Stimulated activated CD4-positive, alpha-beta T cell treated with anti-CD3 and anti-CD28 coated beads, Interleukin-1b, Interleukin-23, amount 100 ng/mL, for 1 hour (primary cell): ENCODE measurements at places on chromosomes 1 and 21.

- no peak for DNase-seq
Observed at GRCh38 chr1:59136541-59137275, 160.2 kb upstream of the FGGY start.

- DNase-seq: no peak
Observed at GRCh38 chr21:33089395-33090119, 19.6 kb downstream of the OLIG1 start.

DNA sequence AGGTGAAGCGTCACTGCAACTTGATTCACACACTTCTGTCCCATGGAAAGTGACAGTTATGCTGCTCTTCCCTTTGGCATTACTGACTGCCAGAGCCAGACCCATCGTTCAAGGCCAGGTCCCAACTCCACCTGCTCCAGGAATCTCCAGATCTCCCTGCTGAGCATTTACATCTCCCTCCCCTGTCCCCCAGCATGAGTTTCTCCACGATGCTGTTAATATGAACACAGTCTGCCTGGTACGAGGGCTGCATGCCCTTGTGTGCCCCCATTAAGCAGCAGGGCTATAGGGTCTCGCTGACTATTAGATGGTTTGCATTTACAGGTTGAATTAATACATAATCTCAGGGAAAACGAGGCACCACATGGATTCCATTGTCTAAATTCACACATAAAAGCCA is 4.3 kb downstream of the F3 start:
- DNase-seq: no peak

GRCh38 chr1:184456189-184456588 is 69.4 kb downstream of the C1orf21 start:
- DNase-seq: no peak

GRCh38 chr21:16421965-16422364 is 692.2 kb downstream of the USP25 start:
- no peak for DNase-seq

- DNase-seq: no peak
Observed at GRCh38 chr1:46557403-46557802, 6.0 kb upstream of the KNCN start.

DNA sequence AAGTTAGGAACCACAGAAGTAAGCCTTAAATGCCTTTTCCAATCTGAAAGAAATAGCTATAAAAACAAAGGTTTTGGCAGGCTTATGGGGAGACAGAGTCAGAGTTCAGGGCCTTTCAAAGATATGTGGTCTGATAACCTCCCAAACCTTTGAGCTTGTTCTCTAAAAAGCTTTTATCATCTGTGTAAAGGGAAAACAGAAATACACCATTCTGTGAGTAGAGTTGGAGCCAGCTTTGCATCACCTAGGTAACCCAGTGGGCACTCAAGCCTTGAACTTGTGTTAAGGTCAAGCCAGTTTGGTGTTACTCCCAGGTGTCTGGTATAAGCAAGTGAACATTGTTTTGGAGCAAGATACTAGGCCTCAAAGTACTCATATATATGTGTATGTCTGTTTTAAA is 50.1 kb downstream of the LAMC1 start:
- DNase-seq: no peak

DNA sequence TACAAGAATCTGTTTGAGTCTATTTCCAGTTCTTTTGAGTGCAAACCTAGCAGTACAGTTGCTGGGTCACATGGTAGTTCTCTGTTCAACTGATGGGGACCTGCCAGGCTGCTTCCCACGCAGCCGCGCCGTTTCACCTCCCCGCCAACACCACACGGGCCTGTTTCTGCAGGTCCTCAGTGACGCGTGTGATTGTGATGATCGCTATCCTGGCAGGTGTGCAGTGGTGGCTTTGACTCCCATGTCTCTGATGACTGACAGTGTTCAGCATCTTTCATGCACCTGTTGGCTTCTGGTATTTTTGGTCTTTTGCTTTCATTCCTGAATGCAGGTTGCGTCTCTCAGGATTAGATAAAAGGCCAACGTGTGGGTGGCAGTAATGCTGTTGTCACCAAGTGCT is 41.6 kb downstream of the FAAP20 start:
- DNase-seq: no peak

DNA sequence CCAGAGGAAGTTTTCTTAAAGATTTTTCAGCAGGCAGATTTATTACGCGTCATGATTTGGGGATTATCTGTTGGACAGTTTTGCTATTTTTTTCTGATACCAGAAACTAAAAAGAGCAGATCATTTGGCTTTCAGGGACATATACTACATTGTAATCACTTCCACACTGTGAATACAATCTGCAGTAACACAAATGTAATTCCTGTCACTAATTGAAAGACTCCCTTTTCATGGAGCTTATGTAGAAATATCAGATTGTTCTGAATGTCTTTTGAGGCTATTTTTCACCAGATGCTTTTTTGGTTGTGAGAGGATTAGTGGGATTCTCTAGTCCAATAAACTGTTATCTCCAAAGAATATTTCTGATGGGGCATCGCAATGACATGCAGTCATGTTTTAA is 464.2 kb downstream of the DISC1 start:
- no peak for DNase-seq

DNA sequence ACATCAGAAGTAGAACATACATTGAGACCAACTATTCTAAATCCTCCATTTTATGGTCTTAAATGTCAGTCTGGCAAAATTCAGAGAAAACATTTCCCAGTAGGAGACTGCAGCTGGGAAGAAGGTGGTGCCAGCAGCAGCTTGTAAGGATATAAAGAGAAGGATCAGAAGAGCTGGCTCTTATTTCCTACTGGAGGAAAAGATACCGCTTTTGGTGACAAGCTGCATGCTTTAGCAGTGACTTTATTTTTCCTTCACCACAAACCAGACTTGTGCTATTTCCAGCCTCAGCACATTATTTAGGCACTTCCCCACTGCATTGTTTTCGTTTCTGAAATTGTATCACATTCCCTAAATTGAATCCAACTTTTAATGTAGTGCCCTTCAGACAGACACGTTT is 28.4 kb downstream of the RNF11 start:
- DNase-seq: no peak
